CD4-positive, alpha-beta T cell treated with Interleukin-4 for 4 hours (primary cell): ENCODE measurements at places on chromosomes 1 and 21.

DNA sequence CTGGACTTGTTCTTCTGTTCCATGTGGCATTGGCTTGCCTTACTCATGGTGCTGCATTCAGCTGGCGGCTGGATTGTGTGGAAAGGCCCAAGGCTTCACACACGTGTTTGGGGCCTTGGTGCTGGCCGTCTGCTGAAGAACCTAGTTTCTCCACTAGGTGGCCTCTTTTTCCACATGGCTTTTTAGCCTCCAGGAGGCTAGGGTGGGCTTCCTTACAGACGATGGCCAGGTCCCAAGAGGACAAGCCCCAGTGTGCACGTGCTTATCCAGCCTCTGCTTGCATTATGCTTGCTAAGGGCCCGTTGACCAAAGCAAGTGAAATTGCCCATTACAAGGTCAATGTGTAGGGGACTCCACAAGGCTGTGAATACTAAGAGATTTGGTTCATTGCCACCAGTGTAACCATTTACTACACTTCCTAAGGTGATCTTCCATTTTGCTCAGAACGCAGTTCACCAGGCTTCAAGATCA lies 47.5 kb upstream of the FOXO6 start:
- DNase-seq = peak; percentile 20

DNA sequence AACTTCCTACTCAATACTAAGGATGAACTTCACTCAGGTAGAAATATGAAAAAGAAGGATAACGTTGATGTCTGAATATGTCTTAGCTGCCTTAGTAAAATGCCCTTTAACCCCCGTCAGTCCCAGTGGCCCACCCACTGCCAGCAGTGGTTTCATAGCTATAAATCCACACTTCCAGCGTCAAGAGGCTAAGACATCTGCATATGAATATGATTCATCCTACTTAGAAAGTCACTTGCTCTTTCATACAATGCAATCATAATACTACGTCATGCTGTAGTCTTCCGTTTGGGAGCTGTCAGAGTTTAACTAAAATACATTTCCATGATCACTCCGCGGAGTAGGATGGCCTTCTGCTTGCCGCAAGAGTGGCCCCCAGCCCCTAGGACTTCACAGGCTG lies 247.3 kb downstream of the SDCCAG8 start:
- DNase-seq = no peak

DNA sequence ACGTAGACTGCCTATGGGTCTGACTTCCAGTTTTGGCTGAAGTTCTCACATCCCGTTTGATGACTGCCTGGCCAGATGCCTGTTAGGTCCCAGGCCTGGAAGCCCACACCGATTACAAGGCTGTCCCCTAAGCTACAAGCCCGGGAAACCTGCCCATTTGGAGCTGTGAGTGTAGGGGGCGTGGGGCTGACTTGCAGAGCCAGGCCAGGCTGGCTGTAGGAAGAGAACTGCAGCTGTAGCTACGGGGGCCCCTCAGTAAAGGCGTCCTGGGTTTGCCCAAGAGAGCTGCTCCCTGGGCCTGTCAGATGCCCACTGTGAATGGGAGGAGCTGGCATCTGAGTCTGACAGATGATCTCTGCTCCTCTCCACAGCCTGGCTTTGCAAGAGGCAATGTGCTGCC lies 199.7 kb downstream of the CAMTA1 start:
- DNase-seq = no peak

GRCh38 chr1:15834406-15835204 lies 12.9 kb upstream of the SPEN start:
- peak; percentile 88 for DNase-seq

- no peak for DNase-seq
Measured at GRCh38 chr1:75129660-75129982, 4.6 kb upstream of the LHX8 start.
